Stimulated activated CD4-positive, alpha-beta T cell treated with anti-CD3 and anti-CD28 coated beads, Interleukin-1b, Interleukin-23, amount 100 ng/mL, for 1 hour (primary cell): ENCODE measurements at places on chromosomes 2 and 18.

DNA sequence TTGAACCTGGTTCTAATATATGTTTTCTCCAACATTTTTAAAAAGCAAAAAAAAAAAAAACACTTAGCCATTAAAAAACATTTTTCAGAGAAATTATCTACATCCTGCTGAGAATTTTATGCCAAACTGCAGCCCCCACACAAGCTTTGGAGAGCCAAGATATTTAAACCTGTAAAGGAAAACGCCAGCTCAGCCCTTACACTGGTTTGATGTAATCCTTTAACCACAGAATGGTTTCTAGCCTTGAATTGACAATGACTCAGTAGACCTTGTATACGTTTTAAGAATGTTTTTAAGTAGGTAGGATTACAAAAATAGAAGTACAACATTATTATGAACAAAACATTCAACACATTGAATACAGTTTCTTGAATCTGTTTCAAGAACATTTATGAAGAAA, 113.6 kb downstream of the BABAM2 start:
- DNase-seq, result no peak

DNA sequence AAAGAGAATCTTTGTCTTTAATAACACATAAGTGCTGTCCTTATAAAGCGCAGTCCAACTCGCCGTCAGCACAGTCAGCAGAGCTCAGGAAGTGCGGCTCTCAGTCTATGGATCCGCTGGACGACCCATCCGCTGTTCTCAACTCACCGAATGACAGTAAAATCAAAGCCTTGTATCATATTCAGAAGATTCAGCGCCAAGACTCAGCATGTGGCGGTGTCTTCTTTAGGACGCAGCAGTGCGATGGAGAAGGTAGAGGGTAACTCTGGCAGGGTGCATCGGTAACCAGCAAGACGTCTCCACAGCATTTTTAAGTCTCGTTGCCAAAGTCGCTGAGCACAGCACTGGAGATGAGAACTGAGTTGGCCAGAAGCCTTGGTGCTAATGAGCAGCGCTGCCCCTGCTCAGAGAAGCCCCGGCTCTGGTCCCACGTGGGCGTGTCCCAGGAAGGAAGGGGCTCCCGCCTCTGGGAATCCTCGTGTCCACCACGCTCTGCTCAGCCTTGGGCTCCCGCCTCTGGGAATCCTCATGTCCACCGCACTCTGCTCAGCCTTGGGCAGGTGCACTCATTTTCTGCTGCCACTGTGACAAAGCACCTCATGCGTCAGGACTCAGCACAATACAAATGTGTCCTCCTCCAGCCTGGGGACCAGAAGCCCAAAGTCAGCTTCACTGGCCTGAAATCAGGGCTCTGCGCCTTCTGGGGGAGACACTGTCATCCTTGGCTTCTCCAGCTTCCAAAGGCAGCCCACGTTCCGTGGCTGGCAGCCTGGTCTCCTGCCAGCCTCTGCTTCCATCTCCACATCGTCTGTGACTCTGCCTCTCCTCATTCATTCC, 238.0 kb upstream of the SALL3 start:
- DNase-seq, result no peak

DNA sequence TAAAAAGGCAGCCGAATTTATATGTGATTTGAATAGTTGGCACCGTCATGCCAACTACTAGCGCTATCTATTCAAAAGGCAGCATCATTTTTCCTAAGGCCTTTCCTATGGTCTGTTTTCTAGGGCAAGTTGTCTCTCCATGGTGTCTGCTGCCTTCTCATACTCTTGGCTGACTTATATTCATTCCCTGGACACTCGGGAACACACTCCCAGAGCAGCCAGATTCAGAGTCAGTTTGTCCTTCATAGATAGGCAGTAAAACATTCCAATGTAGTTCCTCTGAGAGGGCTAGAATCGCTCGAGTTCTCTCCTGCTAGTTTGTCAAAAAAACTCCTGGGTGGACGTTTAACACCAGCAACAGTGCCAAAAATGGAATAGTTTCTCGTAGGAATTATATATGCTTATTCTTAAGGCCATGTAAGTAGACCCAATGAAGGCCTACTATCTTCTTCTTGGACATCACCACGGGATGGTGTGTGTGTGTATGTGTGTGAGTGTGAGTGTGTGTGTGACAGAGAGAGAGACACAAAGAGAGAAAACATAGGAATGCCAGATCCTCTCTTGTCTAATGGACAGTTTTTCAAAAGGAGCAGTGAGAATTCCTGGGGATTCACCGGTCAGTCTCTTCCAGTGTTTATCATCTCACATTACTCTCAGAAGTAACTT, 129.3 kb upstream of the CTAGE1 start:
- DNase-seq, result no peak

DNA sequence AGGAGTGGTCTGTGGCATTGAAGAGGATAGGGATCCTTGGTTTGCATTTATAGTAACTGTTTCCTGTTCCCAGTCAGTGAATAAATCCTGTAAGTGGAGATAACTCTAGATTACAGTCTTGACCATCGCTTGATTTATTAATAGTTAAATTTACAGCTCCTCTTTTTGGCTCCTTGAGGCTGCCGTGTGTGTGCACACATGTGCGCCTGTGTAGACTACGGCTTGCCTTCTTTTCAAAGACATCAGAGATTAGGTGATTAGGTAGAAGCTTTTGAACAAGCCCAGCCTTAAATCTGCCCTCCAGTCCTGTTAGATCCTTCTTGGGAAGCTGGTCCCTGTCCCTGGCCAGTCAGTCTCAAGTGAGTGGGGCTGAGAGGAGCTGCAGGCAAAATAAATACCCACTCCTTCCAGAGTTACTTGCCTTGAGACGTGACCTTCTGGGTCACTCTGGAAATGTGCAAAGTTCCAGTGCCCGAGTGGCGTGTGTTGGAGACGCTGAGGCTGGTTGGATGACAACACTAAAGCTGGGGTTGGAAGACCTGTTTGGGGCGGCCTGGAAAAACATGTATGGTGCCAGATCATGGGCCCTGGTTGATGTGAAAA, 32.0 kb downstream of the TCF7L1 start:
- no peak for DNase-seq

GRCh38 chr2:104919127-104919526, 65.2 kb downstream of the POU3F3 start:
- no peak for DNase-seq

DNA sequence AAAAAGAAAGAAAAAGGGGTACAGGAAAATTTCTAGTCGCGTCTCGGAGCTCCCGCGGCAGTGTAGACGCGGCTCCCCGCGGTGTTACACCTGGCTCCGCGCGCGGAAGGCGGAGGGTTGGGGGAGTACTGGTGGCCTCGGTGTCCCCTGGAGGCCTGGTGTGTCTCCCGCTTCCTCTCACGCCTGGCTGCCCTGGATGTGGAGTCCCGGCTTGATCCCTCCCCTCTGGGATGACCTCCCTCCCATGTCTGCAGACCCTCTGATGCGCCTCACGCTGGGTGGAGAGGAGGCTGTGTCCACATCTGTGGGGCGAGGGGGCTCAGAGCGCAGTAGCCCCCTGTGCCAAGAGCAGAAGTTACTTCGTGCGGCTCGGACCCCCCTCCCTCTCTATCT, 1.2 kb downstream of the KIF5C start:
- DNase-seq, result no peak

DNA sequence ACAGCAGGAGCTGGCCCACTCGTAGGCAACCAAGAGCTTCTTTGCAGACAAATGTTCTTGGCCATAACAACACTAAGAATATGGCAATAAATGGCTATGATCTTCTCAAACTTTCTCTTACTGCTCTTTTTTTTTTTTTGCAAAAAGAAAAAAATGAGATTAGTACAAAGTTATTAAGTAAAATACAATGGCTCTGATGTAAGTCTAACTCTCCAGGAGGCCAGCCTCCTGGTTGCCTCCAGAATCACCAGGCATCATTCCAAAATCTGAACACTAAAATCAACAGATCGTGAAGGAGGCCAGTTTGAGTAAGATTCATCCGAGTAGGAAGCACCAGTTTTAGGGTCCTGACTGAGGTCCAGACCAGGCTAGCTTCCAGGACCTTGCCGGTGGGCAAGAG, 20.8 kb upstream of the FIGN start:
- no peak for DNase-seq
